Diencephalon (tissue), 1 donor: ENCODE measurements at places on chromosomes 1 and 21. TPM values are rescaled to one million over a fixed set of nuclear protein-coding genes. Genes with fewer than 3 reads are reported as not detected.

Gene LORICRIN
- total RNA-seq = 0.69 TPM

Gene SEMA6C
- 18.9 TPM for total RNA-seq

Gene ANKRD45
- 20.3 TPM for total RNA-seq

Gene TPTE
- total RNA-seq = not detected

Gene CR1L
- total RNA-seq = not detected

Gene MAP10
- total RNA-seq = 8.1 TPM

Gene MMP23B
- total RNA-seq = 0.92 TPM

Gene TRIM63
- total RNA-seq = not detected

Gene DNAJC16
- total RNA-seq = 20.5 TPM

Gene SNAPIN
- 53.3 TPM for total RNA-seq

Gene AGO1
- 18.5 TPM for total RNA-seq

Gene CDC42SE1
- 36.4 TPM for total RNA-seq

Gene C8A
- total RNA-seq = not detected

Gene SLC37A1
- 40.6 TPM for total RNA-seq

Gene UBXN10
- total RNA-seq = 7.4 TPM

Gene AMY1A
- total RNA-seq = not detected

Gene TP73
- total RNA-seq = 0.92 TPM

Gene CRP
- not detected for total RNA-seq

Gene SLC35F3
- total RNA-seq = 7.8 TPM

Gene ZMYND12
- 1.6 TPM for total RNA-seq

Gene CLCA2
- total RNA-seq = not detected

Gene PLK3
- 11.5 TPM for total RNA-seq

Gene C1QC
- 18.0 TPM for total RNA-seq

Gene LRRC3
- total RNA-seq = 5.8 TPM

Gene CFAP57
- 6.2 TPM for total RNA-seq

Gene RNF186
- not detected for total RNA-seq

Gene ITGB2
- 15.0 TPM for total RNA-seq

Gene SH2D2A
- not detected for total RNA-seq

Gene BARHL2
- total RNA-seq = 1.4 TPM

Gene TMEM82
- total RNA-seq = not detected

Gene HFM1
- total RNA-seq = 28.8 TPM

Gene LPAR3
- total RNA-seq = 0.46 TPM

Gene ST6GALNAC3
- 16.4 TPM for total RNA-seq

Gene KCNJ9
- total RNA-seq = 18.5 TPM

Gene S100A7
- total RNA-seq = not detected

Gene HCRTR1
- total RNA-seq = 2.5 TPM

Gene IQCC
- total RNA-seq = 4.6 TPM

Gene KMO
- total RNA-seq = 1.4 TPM

Gene C1orf226
- total RNA-seq = 1.8 TPM

Gene NUDT4B
- 5.5 TPM for total RNA-seq

Gene CAMK1G
- 4.4 TPM for total RNA-seq

Gene S1PR1
- 49.8 TPM for total RNA-seq

Gene KCNK1
- 7.4 TPM for total RNA-seq

Gene CCDC30
- total RNA-seq = 30.7 TPM

Gene LCA5L
- 1.2 TPM for total RNA-seq
